ENCODE measurements at places on chromosomes 13 and 19.

DNA sequence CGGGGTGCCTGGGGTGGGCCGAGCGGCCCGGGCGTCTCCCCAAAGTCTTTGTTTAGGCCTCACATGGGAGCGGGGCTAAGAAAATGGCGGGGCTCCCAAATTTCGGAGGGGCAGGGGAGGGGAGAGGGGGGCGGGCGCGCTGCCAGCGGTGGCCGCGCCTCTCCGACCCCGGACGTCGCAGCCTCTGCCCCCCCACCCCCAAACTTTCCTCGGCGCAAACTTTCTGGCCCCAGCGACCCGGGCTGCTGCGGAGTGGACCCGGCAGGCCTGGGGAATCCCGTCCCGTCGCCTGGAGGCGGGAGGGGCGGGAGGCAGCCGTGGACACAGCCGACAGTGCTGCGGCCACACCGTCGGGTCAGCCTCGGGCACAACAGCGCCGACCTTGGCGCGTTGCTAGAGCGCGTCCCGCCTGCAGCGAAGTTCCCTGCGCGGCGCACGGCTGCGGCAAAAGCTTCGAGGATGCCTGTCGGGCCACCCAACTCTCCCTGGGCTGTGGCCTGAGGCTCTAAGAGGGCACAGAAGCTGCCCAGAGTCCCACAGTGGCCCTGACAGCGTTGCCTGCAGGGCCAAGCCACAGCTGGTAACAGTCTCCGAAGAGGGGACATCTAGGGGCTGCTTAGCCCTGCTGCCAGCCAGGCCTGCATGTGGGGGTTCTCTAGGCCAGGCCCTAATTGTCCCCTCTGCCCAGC, 1.3 kb downstream of the NFIX start:
- peak overlapping the region; percentile 81 for H3K27ac ChIP-seq
- H3K4me1 ChIP-seq = peaks cover 36% of the 10 kb centered on the region
- no peaks in the 10 kb centered on the region for H3K36me3 ChIP-seq
- DNase-seq = peak; percentile 56

GRCh38 chr13:72886272-72887067, 104.5 kb downstream of the PIBF1 start:
- H3K27ac ChIP-seq = no peak overlapping the region
- no peak overlapping the region for H3K4me3 ChIP-seq
- no peak for DNase-seq
- H3K4me1 ChIP-seq = no peaks in the 10 kb centered on the region

- H3K4me1 ChIP-seq = peaks cover 24% of the 10 kb centered on the region
- H3K27ac ChIP-seq = peak overlapping the region; percentile 26
- no peak for DNase-seq
- no peaks in the 10 kb centered on the region for H3K36me3 ChIP-seq
- H3K27me3 ChIP-seq = no peaks in the 10 kb centered on the region
Measured at GRCh38 chr13:28641600-28641926, 17.4 kb upstream of the POMP start.

GRCh38 chr13:73671011-73671410, 463.2 kb downstream of the KLF12 start:
- no peaks in the 10 kb centered on the region for H3K27me3 ChIP-seq
- H3K36me3 ChIP-seq = no peaks in the 10 kb centered on the region
- no peak overlapping the region for H3K27ac ChIP-seq
- H3K4me3 ChIP-seq = no peak overlapping the region
- DNase-seq = no peak
- H3K4me1 ChIP-seq = peaks cover 9% of the 10 kb centered on the region

- H3K36me3 ChIP-seq = no peaks in the 10 kb centered on the region
- no peak overlapping the region for H3K27ac ChIP-seq
- no peak for DNase-seq
Measured at GRCh38 chr19:35776102-35776788, 881 bp downstream of the ARHGAP33 start.

- H3K36me3 ChIP-seq = no peaks in the 10 kb centered on the region
- H3K4me1 ChIP-seq = no peaks in the 10 kb centered on the region
- no peak for DNase-seq
- H3K27me3 ChIP-seq = no peaks in the 10 kb centered on the region
- H3K27ac ChIP-seq = no peak overlapping the region
Measured at GRCh38 chr19:13684021-13684420, 80.3 kb upstream of the MRI1 start.

- no peak overlapping the region for H3K4me3 ChIP-seq
- H3K36me3 ChIP-seq = no peaks in the 10 kb centered on the region
- no peaks in the 10 kb centered on the region for H3K4me1 ChIP-seq
- DNase-seq = no peak
- H3K27ac ChIP-seq = no peak overlapping the region
Measured at GRCh38 chr19:46463516-46463915, 7.8 kb downstream of the PNMA8A start.

- no peaks in the 10 kb centered on the region for H3K36me3 ChIP-seq
- DNase-seq = peak; percentile 54
- H3K27ac ChIP-seq = no peak overlapping the region
- H3K4me3 ChIP-seq = peak overlapping the region; percentile 23
- peaks cover 16% of the 10 kb centered on the region for H3K4me1 ChIP-seq
Measured at GRCh38 chr13:99980201-99980823, 1.3 kb upstream of the ZIC2 start.
